G401 (cell line): ENCODE measurements at places on chromosomes 7 and 10.
A peak's percentile ranks its signal among the peaks of the same experiment; 100 is the strongest.

DNA sequence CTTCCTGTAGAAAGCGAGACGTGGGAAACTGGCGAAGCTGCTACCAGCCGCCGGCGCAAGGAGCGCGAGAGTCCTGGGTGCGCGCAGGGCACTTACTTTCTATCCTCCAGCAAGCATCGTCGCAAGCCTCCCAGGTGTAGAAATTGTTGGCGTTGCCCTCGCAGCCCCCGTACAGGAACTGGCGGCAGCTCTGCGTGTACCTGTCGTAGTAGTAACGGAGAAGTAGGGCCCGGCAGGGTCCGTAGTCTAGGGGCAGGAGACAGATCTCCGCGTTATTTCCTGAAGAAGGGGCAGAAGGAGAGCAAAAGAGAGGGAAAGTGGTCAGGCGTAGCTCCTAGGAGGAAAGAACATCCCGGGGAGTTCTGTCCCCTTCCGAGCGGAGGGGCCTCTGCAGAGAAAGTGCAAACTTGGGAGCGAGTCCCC is 501 bp downstream of the TFPI2 start:
- DNase-seq: no peak

DNA sequence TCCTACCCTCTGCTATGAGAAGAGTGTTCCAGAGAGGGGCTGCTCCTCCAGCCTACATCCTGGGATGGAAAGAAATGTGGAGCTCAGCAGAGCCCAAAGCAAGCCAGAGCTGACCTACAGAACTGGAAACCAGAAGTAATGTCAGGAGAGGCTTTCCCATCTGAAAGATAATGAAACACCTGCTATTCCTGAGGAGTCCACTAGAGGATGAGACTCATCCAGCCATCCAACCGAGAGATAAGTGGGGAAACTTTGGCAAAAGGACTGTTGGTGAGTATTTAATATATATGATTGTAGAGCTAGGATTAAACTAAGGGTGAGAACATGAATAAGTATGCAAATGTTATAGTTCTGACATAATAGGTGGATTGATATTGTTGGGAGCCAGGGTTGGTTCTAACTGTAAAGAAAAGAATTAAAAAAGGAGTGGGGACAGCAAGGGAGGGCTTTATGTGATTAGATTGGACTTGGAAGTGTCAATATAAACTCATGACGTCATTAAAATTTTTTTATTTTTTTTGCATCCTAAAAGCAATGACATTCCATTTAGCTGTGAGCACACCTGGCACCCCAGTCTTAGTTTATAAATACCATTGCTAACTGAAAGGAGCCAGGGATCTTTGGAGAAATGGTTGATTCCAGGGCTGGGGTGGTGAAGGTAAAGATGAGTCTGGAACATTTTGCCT is 312.8 kb upstream of the NFE2L3 start:
- DNase-seq: peak; percentile 15

DNA sequence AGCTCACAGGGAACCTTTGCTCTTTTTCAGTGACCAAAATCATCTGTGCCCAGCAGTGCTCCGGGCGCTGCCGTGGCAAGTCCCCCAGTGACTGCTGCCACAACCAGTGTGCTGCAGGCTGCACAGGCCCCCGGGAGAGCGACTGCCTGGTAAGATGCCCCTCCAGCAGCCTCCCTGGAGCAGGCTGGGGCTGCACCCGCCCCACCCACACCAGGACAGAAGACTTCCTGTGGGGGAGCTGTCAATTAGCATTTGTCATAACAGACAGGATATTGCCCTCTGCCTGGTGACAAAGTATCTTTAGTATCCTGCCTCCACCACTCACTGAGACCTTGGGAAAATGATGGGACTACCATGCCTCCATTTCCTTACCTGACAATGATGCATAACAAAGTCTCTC is 133.7 kb downstream of the EGFR start:
- no peak for DNase-seq

- DNase-seq: no peak
These were observed 178.6 kb upstream of the INHBA start for GRCh38 chr7:41881331-41882130.

GRCh38 chr10:110746969-110747608 is 103.0 kb downstream of the RBM20 start:
- DNase-seq: no peak

DNA sequence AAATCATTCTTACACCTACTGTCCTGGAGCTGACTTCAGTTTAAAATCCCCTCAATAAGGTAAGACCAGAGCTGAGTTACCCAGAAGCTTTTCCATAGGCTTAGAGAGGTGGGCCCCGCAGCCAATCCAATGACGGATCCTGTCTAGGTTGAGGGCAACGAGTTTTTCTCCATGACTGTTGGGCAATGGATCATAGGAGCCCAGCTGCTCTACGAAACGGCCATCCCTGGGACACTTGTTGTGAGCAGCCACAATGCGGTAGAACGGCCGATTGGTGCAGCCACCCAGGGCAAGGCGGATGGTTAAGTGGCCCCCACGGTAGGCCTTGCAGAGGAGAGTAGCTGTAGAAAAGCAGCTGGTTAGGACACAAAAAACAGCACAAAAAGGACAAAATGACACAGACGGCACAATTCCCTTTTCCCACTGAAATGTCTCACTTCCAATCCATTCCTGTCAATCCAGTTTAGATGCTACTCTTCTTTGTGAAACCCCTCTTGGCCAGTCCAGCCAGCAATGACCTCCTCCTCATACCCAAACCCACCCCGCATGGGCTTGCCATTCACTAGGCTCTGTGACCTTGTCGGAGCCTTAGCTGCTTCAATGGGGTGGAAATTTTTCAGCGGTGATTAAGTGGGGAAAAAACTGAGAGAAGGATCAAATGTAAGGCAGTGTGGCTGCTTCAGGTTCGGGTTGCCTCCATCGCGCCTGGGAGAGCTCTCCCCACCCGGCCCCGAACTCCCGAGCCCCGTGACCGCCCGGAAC is 580 bp downstream of the MRPS16 start:
- DNase-seq: no peak

GRCh38 chr7:159022238-159022993 is 122.3 kb downstream of the VIPR2 start:
- DNase-seq: no peak

DNA sequence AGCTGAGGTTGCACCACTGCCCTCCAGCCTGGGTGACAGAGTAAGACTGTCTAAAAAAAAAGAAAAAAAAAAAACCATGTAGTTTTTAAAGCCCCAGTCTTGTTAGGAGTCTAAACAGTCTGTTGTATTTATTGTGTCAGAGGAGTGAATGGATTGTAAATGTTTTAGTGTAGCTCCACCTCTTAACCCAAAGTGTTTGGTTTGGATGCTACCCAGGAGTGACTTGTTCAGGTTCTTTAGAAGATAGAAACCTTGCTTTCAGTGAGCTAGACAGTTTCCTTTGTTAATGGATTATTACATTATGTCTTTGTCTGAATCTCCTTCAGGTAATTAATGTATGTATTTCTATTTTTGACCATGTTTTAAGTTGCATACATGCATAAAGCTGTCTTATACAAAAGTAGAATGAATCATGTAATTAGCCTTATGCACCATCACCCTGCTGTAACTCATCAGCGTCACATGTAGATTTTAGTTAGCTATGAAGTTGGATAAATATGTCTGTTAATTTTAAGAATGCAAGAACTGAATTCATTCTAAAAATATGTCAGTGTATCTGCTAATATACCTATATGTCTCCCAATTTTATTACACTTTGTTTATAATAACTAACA is 97.7 kb downstream of the TAF3 start:
- no peak for DNase-seq

DNA sequence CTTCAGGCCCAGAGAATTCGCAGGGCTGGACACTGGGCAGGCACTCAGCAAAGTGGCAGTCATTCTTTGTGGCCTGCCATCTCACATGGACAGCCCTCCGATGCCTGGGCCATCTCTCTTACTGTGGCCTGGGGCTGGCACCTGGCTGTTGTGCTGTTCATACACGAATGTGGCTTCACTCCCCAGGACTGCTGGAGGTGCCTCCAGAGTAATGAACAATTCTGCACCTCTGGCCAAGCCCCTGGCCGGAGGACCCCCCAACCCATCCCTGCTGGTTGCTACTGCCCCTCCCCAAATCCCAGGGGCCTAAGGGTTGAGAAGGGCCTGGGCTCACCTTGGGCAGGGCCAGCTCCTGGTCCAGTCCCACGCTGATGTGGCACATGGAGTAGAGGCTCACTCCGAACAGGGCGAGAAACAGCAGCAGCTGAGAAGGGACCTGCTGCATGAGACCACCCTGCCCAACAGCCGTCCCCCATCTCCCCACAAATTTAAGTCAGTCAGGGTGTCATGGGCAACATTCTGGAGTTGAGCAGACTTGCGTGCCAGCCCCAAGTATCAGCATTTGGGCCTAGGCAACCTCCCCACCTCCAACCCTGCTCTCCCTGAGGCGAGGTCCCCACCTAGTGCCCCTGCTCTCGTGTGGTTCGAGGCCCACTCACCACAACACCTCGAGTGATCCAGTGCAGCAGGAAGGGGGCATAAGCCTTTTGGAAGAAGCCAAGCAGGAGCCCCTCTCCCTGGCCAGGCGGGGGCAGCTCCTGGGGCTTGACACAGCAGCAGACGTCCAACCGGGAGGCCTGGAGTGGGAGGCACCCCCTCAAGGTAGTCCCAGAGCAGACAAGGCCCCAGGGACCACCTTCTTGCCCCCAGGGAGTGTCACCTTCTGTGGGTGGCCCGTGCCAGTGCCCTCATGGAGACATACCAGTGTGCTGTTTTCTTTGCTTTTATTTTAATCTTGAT is 9.4 kb downstream of the NPC1L1 start:
- no peak for DNase-seq

DNA sequence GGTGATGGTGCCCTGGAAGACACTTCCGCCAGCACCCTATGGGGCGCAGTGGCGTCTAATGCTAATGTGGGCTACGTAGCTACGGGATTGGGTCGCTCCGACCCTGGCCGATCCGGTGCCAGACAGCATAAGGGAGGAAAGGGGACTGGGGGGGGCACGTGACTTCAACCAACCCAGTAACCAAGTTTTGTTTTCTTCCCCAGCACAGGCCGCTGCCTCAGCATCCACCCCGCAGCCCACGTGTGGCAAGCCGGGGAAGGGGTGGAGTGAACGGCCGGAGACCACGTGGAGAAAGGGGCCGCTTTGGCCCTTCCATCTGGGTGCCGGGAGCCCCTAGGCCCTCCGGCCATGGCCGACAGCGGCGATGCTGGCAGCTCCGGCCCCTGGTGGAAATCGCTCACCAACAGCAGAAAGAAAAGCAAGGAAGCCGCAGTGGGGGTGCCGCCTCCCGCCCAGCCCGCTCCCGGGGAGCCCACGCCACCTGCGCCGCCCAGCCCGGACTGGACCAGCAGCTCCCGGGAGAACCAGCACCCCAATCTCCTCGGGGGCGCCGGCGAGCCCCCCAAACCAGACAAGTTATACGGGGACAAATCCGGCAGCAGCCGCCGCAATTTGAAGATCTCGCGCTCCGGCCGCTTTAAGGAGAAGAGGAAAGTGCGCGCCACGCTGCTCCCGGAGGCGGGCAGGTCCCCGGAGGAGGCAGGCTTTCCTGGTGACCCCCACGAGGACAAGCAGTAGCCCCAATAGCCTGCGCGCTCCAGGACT is 2.5 kb downstream of the PRR15 start:
- no peak for DNase-seq

DNA sequence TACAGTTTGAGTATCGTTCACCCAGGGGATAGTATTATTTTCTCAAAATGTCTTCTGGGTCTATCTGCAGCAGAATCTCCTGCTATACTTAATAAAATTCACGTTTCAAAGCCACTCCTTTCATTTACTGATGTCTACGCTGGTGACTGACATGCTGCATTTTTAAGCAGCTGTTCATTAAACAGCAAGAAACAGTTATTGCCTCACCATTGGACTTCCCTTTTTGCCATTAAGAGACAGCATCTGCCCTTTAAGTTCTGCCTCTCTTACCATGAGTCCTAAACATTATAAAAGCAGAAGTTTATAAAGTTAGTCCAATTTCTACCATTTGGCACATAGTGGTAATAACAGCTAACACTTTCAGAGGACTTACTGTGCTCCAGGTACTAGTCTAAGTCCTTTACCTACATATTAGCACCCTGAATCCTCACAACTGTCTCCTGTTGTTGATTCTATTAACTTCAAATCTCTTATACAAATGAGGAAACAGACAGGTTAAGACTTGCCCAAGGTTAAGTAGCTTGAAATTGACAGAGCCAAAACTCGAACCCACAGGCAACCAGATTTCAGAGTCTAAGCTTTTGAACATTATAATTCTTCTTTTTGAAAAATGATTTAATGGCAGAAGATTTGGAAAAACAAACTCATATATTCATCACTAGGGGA is 169.5 kb downstream of the SNX13 start:
- no peak for DNase-seq

GRCh38 chr7:81845744-81846241 is 75.9 kb upstream of the HGF start:
- no peak for DNase-seq

DNA sequence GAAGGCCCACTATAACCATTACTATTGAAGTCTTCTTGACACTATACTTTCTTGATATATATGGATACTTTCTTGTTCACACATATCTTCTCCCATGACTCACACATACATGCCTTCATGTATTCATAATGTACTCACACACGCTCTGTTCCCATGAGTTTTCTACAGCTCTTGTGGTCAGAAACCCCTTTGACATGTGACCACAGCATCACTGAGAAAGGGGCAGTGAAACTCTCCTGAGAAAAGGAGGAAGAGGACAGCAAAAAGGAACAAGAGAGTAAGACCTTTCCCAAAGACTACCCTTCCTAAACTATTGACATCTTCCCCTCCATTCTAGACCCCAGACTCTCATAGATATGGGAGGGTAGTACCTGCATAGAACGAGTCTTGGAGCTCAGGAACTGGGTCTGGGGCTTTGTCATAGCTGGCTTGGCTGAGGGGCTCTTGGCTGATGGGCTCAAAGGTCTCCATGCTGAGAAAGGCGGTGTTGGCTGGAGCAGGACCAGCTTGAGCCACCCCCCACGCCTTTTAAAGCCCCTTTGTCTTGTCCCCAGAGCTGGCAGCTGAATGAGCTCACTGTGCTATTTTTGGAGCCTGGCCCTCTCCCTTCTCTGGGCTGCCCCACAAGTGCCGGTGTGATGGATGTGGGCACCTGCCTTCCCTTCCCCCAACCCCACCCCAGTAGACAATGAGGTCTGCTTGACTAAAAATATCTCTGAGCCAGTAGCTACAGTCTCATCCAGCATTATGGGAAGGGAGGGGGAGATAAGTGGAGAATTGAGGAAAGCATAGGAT is 5.1 kb downstream of the SYNPO2L start:
- no peak for DNase-seq
